Activated CD4-positive, alpha-beta T cell treated with anti-CD3 and anti-CD28 coated beads, Interleukin-2, amount 50 U/mL, for 48 hours (primary cell): ENCODE measurements at places on chromosomes 4 and X.

- peak; percentile 24 for DNase-seq
Measured at GRCh38 chr4:6910340-6910959, 824 bp downstream of the TBC1D14 start.

GRCh38 chr4:38670939-38671591, 7.1 kb downstream of the KLF3 start:
- no peak for DNase-seq

DNA sequence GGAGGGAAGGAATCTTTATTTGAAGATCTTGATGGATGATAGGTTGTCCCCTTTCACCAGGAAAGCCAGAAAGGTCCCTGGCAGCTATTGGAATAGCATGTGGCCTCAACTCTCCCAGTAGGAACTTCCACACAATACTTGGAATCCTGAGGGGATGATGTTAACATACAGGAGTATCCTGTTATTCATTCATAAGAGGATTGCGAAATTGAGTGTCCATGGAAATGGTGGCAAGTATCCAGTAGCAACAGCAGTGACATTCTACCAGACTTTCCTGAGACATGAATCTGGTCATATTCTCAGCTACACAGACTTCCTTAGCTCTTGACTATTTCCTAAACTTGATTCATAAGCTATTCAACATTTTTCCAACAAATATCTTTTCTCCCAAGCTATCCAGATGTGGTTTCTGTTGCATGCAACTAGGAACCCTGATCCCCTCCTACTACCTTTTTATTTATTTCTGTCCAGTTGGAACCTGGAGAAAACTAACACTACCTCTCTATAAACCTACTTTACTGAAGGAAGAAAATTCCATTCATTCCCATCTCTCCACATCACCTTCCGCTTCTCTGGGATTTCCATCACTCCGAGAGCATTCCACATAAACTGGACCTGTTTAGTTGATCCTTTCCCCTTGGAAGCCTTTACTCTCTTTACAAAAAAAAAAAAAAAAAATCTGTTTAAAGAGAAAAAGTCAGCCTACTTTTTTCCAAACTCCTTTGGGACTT, 101.8 kb downstream of the ANXA5 start:
- no peak for DNase-seq

DNA sequence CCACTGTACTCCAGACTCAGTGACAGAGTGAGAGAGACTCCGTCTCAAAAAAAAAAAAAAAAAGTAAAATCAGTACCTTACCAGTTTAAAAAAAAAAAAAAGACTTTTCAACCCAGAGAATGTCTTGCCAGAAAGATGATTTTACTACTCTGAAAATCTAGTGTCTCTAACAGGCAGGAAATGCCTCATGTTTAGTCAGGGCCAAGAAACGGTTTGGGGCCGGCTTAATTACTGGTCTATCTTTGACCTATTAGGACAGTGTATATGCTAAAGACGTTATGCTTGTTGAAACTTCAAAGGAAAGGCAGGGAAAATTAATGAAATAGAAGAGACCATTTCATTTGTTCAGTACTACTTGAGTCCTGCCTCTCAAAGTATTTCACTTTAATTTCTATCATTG, 9.9 kb downstream of the BEND4 start:
- no peak for DNase-seq

DNA sequence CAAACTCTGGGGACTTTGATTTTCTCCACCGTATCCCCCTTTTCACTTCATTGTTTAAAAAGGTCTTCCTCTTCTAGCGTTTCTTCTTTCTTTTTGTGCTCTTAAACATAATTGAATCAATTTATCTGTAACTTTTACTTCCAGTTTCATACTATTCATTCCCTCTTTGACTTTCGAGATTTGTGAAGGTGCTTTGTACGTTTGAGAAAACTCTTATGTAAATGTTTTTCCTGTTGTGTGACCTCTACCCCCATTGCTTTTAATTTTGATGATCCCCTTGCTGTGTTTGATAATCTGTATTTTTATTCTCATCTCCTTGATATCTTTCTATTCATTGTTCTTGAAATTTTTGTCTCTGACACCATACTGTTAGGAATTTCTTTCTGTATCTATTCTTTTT, 4.8 kb downstream of the USP38 start:
- DNase-seq: no peak

- DNase-seq: no peak
Measured at GRCh38 chrX:75673468-75673867, 111.6 kb downstream of the MAGEE2 start.

GRCh38 chr4:53490161-53490956, 100.9 kb downstream of the LNX1 start:
- DNase-seq: no peak

- no peak for DNase-seq
Measured at GRCh38 chrX:13101441-13102139, 57.2 kb upstream of the FAM9C start.

DNA sequence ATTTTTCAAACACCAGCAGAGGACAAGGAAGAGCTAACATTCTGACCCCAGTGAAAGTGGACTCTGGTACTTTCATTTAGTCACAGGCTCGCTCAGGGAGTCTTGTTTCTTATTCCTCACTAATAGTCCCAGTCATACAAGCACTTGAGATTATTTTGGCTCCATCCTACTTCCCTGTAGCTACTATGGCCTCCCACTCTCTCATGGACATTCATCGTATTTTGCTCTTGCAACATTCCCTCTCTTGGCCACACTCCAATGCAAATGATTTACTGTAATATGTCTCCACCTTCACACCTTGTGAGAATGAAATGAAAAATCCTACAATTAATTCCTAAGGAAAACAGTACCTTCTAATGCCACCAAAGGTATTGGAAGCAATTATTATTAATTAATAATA, 21.3 kb downstream of the PLRG1 start:
- no peak for DNase-seq

DNA sequence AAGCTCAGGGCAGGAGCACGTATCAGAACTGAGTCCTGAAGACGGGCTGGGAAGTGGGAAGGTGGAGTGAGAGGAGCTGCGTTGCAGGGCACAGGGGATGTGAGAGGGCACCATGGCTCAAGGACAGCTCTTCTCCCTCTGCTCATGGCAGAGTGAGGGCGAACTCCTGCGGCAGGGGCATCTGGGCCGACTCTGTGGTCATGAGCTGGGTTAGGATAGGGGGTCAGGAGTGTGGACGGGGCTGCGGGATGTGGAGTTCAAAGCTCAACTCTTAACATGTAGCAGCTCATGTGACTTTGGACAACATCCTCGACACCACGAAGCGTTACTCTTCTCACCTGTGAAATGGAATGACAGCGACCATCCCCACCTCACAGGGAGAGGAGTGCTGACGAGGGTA, 19.4 kb upstream of the SORCS2 start:
- no peak for DNase-seq

DNA sequence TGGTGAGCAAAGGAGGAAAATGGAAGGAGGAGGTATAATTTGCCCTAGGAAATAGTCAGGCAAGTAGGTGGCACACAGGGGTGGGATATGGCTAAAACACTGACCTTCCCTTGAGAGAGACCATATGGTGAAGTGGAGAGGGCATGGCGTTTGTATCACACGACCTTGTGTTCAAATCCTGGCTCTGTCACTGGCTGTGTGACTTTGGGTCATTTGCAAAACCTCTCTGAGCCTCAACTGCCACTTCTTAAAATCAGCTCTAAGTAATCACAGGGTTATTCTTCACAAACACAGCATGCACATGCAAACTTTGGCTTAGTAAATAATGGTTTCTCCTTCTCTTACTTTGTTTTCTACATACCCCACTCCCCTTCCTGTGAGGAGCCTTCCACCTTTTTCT, 8.7 kb downstream of the PDGFRA start:
- no peak for DNase-seq

DNA sequence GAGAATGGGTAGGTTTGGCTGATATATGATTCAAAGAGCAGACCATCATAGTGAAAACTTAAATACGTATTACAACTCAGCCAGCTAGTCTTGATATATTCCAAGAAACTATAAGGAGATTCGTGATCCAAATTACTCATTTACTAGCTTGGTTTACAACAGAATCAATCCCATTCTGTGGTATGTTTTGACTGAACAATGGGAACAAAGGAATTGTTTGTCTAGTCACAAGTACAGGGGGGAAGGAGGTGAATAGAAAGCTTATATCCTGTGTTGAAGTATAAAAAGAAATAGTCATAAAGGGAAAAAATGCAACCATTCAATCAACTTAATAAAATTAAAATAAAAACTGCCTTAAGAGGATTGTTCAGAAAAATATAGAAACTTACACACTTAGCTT, 17.0 kb downstream of the C4orf54 start:
- DNase-seq: no peak

- no peak for DNase-seq
Measured at GRCh38 chr4:150140774-150141400, 62.6 kb downstream of the DCLK2 start.

DNA sequence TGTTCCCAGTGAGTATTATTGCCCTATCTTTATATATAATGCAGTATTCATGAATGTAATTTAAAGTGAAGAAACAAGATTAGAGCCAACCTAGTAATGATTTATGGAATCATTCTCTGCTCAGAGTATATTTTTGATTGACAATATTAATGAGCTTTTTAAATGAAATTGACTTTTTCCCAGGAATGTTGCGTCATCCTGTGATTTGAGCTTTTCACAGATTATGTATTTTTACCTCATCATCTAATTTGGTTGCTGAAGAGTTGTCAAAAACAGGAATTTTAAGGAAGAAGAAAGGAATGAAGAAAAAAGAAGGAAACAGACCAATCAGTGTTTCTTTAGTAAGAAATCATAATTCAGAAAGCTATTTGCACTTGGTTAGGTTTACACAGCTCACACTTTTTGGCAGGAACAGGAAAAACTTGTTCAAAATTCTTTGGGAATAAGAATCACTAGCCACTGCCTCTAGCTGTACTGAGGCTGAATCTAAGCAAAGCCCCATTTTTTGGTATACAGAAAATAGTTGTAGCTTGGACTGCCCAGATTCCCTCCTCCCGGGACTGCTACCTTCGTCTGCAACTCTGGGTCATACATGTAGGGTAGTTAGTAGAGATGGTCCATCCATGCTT, 27.3 kb downstream of the EXOC1 start:
- no peak for DNase-seq

GRCh38 chr4:143713955-143714625, 13.6 kb upstream of the FREM3 start:
- no peak for DNase-seq

GRCh38 chrX:151828439-151829080, 84.1 kb upstream of the MAGEA4 start:
- DNase-seq: no peak

DNA sequence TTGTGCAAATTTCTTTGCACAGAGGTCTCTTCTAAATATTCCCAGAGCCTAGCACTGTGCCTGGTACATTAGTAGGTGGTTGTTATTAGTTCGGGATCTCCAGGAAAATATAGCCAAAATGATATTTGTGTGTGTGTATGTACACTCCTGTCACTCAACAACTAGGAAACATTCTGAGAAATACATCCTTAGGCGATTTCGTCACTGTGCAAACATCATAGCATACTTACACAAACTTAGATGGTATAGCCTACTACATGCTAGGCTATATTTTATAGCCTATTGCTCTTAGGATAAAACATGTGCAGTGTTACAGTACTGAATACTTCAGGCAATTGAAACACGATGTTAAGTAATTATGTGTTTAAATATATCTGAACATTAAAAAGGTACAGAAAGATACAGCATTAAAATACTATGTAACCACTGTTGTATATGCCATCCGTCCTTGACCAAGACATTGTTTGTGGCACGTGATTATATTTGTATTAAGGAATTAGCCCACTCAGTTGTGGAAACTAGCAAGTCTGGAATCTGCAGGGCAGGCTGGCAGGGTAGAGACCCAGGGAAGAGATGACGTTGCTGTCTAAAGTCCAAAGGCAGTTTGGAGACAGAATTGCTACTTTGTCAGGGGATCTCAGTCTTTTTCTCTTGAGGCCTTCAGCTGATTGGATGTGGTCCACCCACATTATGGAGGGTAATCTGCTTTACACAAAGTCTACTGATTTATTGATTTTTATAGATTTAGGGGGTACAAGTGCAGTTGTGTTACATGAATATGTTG, 106.9 kb downstream of the COL4A6 start:
- no peak for DNase-seq

DNA sequence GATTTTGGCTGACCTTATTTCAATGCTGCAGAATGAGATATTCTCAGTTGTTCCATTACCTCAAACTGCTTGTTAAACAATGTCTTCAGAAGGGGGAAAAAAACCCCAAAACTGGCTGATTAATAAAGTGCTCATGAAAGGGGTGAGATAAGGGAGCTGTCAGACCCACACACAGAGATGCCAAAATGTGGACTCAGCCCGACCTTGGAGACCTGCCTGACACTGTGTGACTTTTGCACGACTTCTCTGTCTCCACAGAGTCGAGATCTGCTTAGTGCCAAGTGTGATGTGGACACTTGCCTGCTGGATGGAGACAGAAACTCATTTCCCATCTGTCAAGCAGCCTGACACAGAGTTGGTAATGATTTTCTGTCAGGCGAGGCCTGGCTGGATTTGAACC, 31.5 kb downstream of the REELD1 start:
- no peak for DNase-seq

DNA sequence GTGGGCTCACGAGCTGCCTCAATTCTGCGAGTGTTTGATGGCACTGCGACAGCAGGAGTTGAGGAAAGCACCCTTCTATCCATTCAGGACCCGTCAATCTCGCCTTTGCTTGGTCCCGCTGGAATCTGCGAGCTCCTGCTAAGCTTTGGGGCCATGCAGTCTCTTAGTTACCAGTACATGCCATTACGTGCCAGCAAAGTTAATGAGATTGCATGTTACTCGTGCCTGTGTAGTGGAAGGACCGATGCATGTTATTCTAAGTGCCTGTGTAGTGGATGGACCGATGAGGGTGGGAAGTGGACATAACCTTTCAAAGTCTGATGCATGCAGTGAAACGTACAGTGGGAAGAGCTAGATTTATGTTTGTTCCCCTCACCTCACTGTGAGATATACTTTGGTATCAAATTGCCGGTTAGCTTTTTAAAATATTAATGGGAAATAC, 569 bp downstream of the RPS3A start:
- DNase-seq: no peak

- no peak for DNase-seq
Measured at GRCh38 chr4:38930204-38930603, 62.6 kb downstream of the FAM114A1 start.

DNA sequence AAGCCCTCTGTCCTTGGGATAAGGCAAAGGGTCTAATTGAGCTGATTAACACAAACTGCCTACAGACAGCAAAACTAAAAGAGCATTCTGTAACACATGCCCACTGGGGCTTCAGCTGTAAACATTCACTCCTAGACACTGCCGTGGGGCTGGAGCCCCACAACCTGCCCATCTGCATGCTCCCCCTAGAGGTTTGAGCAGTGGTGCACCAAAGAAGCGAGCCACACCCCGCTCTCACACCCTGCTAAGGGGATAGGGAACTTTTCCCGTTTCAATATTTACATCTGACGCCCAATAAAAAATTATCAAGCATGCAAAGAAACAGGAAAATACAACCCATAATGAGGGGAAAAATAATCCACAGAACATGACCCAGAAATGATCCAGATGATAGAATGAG, 46.9 kb upstream of the HSD17B10 start:
- peak; percentile 0 for DNase-seq

- DNase-seq: no peak
Measured at GRCh38 chrX:21503593-21503992, 129.4 kb downstream of the CNKSR2 start.
